Right renal pelvis (tissue), 4 donors: ENCODE measurements at places on chromosomes 2 and 18. TPM values are rescaled to one million over a fixed set of nuclear protein-coding genes. Genes with fewer than 3 reads are reported as not detected.

Gene QPCT
- 14.9 TPM for polyA plus RNA-seq

GRCh38 chr2:97723156-97724072 is 10.0 kb downstream of the ZAP70 start:
- no peak for DNase-seq

Gene CENPA
- 14.9 TPM for polyA plus RNA-seq

DNA sequence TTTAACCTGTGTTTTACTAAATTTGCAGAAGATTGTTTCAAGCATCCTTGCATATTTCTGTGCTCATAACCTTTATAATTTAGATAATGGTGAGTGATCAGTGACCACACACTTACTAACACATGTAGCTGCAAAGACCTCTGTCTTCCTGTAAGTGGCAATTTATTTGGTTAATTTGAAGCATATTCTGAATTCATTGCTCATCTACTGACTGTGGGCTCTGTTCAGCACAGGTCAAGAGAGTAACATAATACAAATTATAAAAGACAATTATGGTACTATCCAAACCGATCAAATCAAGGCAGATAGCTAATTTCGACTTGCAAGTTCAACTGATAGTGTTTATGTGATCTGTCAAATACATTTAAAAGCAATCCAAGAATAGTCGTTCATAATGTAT is 223.9 kb upstream of the FAM98A start:
- no peak for DNase-seq

Gene FAM110C
- polyA plus RNA-seq, result 10.6 TPM

Gene FOXI3
- 0.14 TPM for polyA plus RNA-seq

Gene NTSR2
- polyA plus RNA-seq, result not detected

- DNase-seq, result no peak
Measured at GRCh38 chr2:59932341-59932740, 621.1 kb downstream of the BCL11A start.
